ENCODE measurements at places on chromosomes 3 and 15.
A peak's percentile ranks its signal among the peaks of the same experiment; 100 is the strongest.

DNA sequence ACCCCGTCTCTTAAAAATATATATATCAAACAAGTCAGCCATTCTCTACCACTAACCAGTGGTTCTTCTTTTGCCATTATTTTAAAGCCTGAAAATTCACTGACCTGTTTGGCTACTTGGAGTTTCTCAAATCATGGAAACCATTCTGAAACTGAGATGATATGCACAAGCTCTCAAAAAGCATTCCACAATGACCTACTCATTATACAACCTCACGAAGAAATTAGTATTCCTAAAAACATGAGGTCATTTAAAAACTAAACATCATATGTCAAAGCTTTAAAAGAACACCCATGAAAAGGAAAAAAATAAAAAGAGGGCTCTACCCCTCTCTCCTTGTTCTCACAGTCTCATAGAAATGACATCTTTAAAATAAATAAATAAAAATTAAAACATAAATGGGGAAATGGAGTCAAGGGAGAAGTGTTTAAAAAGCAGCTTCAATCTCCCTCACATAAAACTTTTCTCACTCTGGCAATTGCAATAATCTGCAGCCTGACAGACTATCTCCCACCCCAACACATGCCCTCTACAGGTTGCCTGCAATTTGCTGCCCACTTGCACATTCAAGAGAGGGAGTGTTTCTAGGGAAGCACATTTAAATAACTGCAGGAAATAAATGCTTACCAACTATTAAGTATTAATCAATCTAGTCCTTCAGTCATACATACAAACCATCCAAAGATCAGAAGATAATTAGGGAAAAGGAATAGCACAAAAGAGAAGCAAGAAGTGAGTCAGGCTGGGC is 73.3 kb downstream of the TRANK1 start:
- DNase-seq: no peak

- DNase-seq: no peak
These were observed 181.0 kb upstream of the PPP2R3A start for GRCh38 chr3:135784557-135784956.

DNA sequence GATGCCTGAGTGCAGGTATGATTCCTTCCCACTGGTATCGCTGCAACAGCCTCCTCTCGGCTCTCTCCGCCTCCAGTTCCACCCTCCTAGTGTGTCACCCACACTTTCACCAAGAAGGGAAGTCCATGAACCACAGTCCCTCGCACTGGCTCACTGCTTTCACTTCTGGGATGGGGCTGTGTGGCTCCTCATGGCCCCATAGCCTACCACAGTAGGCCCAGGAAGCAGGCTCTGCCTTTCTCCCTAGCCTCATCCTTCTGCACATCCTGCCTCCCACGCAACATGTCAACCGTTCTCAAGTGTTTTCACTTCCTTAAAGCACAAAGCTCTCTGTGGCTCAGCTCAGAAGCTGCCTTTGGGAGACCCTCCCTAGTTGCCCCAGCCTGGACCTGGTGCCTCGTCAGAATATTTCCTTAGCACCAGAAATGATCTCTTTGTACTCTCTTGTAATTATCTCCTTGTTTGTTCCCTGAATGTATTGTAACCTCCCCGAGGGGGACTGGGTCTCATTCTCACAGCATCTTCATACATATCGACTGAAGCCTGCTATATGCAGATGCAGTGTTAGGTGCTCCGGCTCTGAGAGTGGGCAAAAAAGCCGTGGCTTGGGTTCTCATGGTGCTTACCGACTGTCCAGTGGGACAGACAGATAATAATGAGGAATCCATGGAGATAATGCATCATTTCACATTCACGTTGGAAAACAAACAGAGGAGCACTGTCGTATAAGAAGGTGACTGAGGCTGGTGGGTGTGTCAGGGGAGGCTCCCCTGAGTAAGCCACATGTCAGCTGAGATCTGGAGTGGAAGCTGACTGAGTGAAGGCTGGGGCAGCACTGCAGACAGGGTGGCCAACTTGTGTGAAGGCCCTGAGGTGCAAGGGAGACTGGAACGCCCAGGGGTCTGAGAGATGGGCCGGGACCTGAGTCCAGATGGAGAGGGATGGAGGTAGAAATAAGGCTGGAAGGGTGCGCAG is 107.1 kb downstream of the DGKG start:
- no peak for DNase-seq

- DNase-seq: peak; percentile 11
These were observed 6.9 kb downstream of the PLCH1 start for GRCh38 chr3:155737844-155738460.

- DNase-seq: no peak
These were observed 420 bp upstream of the TMIE start for GRCh38 chr3:46700772-46701171.

- no peak for DNase-seq
These were observed 13.7 kb upstream of the PCSK6 start for GRCh38 chr15:101503296-101503599.

GRCh38 chr3:166836836-166837235 is 543.3 kb downstream of the ZBBX start:
- DNase-seq: no peak

GRCh38 chr3:191259486-191259885 is 60.4 kb downstream of the OSTN start:
- no peak for DNase-seq

- DNase-seq: peak; percentile 64
These were observed 431.8 kb upstream of the CCDC54 start for GRCh38 chr3:106945435-106945834.

DNA sequence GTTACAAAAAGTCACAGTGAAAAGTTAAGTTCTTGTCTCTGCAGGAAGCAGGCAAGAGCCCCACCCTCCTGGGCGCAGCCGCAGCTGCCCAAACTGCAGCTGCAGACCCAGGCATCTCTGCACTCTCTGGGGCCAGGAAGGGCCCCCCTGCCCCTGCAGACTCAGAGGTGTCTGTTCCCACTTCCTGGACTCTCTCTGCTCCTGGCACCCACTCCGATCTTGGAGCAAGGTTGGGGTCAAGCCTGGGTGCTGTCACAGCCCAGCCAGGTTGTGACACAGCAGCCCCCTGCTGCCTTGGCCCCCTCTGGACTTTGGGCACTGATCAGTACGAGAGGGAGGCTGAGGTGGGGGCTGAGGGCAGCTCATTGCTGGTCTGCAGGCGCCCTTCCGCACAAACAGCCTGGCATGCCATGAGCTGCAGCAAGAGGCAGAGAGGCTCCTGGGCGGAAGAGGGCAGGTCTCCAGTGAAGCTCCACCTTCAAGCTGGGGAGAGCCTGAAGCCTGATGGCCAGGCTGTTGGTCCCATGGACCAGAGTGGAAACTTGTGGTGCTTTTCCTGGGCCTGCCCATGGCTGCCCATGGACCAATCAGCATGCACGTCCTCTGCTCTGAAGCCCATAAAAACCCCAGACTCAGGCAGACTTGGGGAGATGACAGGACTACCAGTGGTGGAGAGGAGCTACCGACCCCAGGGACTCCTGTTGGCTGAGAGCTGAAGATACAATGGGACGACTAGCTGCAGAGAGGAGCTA is 42.9 kb upstream of the LRRFIP2 start:
- DNase-seq: no peak

GRCh38 chr3:116749388-116749787 is 39.8 kb downstream of the TUSC7 start:
- peak; percentile 6 for DNase-seq

- DNase-seq: peak; percentile 48
These were observed 485 bp downstream of the CELF6 start for GRCh38 chr15:72319360-72319984.

DNA sequence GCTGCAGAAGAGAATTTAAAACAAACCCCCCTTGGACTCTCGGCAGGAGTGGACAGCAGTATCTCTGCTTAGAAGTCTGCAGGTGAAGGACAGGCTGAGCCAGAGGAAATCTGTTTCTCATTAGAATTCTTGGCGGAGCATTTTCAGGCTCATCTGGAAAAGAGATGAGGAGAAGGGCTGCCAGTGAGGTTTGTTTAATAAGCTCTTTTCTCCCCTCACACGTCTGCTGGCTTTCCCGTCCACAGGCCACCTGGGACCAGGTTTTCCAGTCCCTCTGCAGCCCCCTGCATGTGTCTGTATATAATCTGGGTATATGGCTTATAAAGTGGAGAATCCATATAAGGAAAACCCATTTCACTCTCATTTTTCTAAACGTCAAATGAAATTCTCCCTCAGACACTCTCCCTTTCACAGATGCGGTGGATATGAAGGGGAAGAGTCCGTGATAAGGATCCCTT is 155.4 kb upstream of the TPM1 start:
- DNase-seq: peak; percentile 88

- DNase-seq: no peak
These were observed 19.6 kb downstream of the HACL1 start for GRCh38 chr3:15581471-15582394.

GRCh38 chr15:71055461-71055860 is 59.8 kb upstream of the THSD4 start:
- peak; percentile 69 for DNase-seq

DNA sequence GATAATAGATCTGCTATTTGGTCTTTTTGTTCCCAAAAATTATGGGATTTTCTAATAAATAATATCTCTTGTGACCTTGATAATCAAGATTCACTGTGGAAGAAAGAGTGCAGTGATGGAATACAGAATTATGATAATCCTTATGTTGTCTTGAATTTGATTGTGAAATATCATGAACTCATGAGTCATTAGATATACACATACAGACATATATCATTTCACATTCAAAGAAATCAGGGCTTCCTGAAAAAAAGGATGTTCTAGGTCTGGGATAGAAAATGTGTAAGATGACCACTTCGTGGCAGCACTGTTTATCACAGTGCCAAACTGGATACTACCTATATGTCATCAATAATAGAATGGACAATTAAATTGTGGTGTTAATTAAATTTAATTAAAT is 97.7 kb downstream of the DPH6 start:
- peak; percentile 62 for DNase-seq

DNA sequence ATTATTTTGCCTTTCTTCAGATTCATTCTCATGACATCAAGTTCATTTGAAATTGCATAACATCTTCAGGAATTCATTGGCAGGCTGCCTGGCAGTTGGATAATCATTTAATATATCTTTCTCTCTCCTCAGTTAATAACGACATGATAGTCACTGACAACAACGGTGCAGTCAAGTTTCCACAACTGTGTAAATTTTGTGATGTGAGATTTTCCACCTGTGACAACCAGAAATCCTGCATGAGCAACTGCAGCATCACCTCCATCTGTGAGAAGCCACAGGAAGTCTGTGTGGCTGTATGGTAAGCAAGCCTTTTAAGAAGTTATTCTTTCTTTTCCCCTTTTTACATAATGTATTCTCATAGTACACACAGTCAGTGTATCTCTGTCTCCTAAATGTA is 38.2 kb downstream of the TGFBR2 start:
- DNase-seq: peak; percentile 84

GRCh38 chr15:70141376-70142071 is 43.8 kb upstream of the TLE3 start:
- DNase-seq: no peak

DNA sequence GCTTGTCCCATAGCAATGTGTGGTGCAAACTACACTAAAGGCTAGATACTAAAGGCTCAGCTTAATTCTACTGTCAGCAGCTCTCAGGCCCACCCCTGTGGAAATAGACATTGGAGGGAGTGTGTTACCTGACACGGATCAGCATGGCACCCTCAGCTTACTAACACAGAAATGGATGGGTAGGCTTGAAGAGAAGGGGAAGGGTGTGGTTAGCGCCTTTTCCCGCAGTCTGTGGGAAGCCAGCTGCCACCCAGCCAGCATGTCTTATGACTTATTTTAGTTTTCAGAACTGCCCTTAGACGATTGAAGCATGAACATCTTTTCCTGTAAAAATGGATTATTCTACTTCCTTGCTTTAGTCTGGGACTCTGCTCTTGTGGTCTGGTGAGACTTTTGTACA is 25.8 kb upstream of the ADPGK start:
- DNase-seq: no peak

- DNase-seq: no peak
These were observed 10.6 kb downstream of the ARNT2 start for GRCh38 chr15:80414546-80415357.

DNA sequence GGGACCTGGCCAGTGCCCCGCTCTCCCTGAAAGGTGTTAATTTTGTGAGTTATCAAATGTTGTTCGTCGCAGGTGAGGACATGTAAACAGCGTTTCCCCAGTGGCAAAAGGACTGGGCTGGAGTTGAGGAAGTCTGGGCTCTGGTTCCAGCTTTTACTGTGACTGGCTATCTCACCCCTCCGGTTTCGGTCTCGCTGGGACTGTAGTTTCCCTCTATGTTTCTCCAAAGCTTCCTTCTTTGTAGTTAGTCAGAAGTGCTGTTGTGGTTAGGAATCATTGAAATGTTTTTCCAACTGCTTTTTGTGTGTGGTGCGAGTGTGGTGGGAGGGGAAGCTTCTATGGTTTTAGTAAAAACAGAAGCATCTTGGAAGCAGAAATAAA is 990 bp upstream of the CLDN1 start:
- peak; percentile 24 for DNase-seq

DNA sequence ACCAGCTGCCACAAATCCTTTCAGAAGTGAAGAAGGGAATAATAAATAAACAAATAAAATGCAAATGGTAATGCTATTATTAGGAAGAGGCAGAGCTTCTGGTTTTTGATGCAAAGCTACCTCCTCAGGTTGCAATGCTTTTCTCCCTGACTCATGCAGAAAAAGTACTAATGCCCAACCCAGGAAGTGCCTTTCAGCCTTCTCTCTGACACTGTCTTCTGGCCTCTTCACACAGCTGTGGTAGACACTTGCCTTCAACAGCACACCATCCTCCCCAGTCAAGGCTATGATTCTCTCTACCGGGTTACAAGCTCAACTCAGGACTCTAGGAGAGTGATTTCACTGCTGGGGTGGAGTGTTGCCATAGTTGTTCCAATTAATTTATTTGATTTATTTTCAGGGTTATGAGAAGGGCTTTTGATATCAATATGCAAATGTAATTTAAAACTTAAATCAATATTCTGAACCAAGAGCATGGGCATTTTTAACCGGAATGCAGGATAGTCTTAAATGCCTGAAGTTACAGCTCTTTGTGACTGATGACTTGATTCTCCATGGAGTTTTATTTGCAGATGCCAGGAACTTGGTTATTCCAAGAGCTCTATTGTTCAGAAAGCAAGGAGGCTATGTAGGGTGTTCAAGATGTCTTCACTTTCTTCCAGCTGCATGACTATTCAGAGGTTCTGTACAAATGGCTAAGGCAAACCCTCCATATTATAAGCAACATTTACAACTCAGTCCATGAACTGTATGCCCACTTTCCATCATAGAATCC is 27.1 kb upstream of the GALNT15 start:
- peak; percentile 58 for DNase-seq

- peak; percentile 86 for DNase-seq
These were observed 340.3 kb upstream of the RBMS3 start for GRCh38 chr3:28940530-28940929.

DNA sequence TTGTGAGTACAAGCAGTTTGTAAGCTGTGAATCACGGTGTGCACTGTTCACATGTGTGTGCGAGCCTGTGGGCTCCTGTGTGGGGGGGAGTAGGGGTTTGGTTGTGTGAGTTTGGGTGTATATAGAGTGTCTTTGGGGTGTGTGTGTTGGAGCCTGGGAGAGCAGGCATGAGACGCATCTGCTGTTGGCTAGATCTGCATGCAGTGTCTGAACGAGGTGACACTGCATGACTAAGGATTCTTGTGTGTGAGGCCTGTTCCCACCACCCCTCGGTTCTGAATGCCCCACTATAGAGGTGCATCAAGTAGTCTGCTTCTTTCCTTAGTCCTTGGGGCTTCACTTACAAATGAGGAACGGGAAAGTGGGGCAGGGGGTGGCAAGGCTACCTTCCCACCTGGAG is 68.4 kb downstream of the MAGEF1 start:
- no peak for DNase-seq
